Glomerular endothelial cell (primary cell): ENCODE measurements at places on chromosomes 16 and 17.

GRCh38 chr16:12271006-12271405 is 294.5 kb downstream of the SNX29 start:
- DNase-seq = no peak

GRCh38 chr16:2150418-2151187 is 2.2 kb downstream of the RAB26 start:
- no peak for DNase-seq

DNA sequence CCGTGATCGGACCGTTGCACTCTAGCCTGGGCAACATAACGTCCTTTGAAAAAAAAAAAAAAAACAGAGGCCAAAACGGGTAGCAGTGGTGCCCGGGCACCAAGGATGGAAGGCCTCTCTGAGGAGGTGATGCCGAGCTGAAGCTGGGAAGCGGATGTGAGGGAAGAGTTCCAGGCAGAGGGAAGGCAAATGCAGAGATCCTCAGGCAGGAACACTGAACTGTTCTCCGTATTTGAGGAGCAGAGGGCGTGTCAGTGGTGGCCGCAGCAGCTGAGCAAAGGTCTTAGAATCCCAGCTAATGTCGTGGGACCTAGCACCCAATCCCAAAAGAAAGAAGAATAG is 656 bp upstream of the KCTD13 start:
- no peak for DNase-seq

DNA sequence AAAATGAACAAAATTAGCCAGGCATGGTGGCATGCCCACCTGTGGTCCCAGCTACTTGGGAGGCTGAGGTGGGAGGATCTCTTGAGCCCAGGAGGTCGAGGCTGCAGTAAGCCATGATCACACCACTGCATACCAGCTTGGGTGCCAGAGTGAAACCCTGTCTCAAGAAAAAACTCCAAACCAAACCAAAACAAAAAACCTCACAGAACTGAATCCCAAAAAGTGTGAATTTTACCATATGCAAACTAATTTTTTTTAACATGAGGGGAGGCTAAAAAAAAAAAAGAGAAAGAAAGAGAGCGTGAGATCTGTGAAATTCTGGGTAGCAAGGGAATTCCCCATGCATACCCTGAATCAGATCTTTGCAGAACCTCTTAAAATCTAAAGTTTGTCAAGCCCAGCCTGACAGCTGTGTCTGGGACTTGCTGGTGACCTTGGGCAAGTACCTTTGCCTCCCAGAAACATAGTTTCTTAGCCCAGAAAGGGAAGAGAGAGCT is 17.1 kb upstream of the CDH1 start:
- DNase-seq = no peak

- no peak for DNase-seq
These were observed 55.5 kb upstream of the FAM20A start for GRCh38 chr17:68656666-68657065.

DNA sequence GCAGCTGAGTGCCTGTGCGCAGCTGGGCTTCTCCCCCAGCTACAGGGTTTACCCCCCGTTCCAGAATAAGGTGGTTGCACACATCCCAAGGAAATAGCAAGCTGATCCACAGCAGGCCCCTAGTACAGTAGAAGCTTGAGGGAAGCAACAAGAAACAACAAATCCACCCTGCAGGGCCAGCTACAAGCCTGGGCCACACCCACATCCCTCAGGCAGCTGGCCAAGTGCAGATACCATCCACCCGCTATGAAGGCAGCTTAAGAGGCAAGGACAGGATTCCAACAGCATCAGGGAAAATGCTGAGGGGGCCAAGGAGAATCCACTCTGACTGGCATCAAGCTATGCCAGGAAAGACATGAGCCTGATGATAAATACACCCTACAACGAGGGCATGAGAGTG is 66.9 kb upstream of the RCVRN start:
- DNase-seq = no peak

DNA sequence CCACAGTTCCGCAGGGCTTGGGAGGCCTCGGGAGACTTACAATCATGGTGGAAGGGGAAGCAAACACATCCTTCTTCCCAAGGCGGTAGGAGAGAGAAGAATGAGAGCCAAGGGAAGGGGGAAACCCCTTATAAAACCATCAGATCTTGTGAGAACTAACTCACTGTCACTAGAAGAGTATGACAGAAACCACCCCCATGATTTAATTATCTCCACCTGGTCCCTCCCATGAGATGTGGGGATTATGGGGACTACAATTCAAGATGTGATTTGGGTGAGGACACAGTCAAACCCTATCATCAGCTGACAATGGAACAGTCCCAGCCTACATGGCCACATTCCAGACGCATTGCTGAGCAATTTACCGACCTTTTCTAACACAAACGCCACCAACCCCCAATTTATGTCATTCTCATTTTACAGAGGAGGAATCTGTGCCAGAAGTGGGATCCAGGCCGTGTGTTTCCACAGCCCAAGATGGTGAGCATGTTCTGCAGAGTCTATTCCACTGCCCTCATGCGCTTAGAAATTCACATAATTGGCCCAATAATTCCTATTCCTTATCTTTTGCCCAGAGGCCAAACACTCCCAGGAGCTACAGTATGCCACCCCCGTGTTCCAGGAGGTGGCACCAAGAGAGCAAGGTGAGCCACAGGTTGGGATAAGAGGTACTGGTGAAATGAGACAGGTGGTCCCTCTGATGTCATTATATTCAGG is 17.3 kb downstream of the MILR1 start:
- DNase-seq = no peak

DNA sequence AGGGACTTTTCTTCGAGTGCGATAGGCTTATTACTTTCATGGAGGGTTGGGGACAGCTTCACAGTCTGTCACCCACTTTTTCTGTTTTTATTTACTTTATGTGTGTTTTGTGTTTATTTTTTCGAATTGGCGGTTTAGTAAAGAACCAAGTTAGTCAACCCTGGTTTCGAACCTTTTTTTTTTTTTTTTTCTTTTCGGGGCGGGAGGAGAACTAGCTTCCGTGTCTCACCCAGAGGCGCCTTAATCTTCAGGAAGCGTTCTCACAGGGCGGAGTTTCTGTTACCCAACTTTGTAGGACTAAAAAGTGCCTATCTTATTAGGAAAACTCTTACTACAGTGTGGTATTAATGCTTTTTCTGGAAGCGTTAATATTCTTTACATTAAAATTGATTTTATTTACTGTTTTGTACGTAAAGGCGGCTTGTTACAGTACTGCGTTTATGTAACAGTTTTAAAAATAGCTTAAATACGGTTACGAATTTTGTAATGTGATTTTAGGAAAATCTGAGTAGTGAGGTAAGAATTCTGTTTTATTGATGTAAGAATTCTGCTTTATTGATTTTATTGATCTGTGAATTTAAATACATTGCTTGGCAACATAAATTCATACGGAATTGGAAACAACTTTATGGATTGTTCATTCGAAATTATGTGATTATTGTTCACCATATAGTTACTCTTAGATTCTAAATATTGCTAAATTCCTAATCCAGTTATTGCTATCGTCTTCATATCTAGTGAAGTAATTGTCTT is 885 bp downstream of the ZNF207 start:
- DNase-seq = no peak

DNA sequence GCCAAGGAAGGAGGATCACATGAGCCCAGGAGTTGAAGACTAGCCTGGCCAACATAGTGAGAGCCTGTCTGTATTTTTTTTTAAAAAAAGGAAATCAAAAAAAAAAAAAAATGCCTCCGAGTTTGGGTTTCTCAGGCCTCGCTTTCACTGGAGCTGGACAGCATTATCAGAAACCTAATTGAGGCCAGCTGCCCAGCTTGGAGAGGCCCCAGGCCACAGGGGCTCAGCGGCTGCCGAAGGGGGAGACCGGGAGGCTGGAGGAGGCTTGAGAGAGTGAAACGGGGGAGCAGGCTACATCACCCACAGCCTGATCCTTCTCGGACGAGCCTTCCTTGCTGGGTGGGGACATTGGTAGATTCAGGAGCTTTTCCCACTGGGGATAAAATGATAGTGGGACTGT is 5.1 kb downstream of the TTYH2 start:
- no peak for DNase-seq

DNA sequence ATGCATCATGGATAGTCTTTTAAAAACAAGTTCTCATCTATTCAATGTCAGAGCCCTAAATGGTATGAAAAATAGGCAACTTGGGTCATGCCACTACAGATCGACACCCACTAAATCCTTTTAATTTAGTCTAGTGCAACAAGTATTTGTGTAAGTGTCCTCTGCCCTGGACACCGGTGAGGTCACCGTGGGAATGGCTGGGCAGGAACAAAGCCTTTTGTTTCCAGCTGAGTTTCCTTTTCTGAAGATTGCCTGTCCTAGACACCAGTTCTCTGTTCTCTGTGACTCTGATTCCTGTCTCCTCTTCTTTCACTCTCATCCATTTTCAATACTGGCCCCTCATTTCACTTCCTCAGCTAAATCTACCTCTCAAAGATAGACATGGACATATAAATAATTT is 446.5 kb downstream of the MAF start:
- DNase-seq = no peak

GRCh38 chr16:10737068-10737625 is 6.5 kb upstream of the NUBP1 start:
- peak; percentile 54 for DNase-seq

DNA sequence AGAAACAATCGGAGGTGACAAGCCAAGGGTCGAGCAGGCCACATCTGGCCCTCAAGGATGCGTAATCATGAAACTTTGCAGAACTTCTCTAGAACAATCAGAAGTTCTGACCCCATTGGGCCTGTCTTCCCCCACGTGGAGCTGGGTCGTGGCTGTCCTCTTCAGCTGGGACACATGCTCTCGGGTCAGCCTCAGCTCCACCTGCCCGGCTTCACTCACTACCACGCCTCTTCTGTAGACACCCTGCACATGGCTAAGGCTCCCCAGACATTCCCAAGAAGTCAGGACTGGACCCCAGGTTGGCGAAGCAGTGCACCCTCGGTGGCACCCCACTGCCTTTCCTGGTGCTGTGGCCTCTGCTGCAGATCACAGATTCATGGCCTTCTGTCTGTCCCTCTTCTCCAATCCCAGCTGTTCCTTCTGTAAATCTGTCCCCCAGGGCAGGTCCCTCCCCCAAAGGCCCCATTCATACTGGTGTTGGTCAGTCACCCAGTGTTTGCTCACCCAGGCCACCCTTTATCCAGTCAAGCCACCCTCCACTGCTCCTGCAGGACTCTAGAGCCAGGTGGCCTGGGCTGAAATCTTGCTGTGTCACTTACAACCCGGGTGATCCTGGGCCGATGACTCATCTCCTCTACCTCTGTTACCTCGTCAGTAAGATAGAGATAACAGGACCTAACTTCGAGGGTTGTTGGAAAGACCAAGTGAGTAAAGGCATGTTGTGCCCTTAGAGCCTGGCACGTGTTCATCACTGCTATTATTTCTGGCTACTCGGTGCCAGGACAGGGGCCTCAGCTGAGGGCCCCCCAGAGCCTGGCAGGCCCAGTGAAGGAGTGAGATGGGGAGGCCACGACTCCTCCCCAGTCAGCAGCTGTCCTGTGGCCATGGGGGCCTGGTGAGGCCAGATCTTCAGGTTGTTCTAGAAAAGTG is 1.4 kb upstream of the SLC5A11 start:
- no peak for DNase-seq

- DNase-seq = no peak
These were observed 311.4 kb downstream of the SEC14L1 start for GRCh38 chr17:77451894-77452852.

GRCh38 chr17:27269201-27269600 is 24.7 kb upstream of the WSB1 start:
- DNase-seq = no peak

- no peak for DNase-seq
These were observed 1293.2 kb upstream of the GOT2 start for GRCh38 chr16:60027351-60027750.

DNA sequence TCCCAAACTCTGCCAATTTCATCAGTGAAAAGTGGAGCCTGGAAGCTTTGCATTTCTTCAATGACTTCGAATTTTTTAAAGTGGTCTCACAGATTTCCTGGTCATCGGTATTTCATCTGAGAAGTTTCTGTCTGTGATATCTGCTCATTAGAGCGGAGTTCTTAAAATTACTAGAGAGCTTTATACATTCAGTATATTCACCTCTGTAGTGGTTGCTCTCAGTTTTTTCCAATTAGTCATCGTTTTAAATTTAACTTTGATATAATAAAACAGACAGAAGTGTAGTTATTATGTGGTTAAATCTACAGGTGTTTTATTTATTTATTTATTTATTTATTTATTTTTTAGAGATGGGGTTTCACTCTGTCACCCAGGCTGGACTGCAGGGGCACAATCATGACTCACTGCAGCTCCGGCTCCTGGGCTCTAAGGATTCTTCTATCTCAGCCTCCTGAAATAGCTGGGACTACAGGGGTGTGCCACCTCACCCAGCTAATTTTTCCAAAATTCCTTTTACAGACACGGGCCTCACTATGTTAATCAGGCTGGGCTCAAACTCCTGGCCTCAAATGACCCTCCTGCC is 16.0 kb downstream of the ARHGAP17 start:
- no peak for DNase-seq

DNA sequence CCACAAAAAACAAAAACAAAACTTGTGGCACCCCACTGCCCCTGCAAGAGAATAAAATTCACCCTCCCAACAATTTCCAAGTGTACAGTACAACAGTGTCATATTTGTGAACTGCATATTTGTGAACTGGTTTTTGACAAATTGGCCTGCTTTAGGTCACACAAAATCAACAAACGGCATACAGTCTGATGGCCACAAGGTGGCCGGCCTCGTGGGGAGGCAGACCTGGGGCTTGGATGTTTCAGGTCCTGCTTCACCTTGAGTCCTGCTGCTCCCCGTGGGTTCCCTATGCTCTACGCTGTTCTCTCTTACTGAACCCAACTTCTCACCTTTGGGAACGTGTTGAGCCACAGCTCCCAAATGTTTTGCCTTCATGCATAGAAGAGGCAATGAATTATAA is 102.2 kb downstream of the CDK5R1 start:
- DNase-seq = no peak

DNA sequence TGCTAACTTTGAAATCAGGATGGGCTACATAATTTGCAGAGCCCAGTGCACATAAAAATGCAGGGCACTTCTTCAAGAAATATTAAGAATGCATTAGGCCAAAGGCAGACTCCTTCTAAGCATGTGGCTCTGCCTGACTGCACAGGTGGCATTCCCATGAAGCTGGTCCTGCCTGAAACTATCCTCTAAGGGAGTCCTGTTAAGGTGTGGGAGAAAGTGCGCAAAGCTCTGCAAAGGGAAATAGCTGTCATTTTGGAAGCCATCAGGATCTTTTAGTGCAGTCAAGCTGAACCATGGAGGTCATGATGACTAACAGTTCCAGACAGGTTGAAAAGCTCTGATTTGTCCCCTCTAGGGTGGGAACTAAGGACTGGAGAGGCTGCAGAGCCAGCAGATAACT is 41.9 kb upstream of the CRHR1 start:
- no peak for DNase-seq

- no peak for DNase-seq
These were observed 113.3 kb downstream of the VPS53 start for GRCh38 chr17:601244-601925.

- DNase-seq = no peak
These were observed 11.0 kb downstream of the NPTX1 start for GRCh38 chr17:80465327-80465974.

DNA sequence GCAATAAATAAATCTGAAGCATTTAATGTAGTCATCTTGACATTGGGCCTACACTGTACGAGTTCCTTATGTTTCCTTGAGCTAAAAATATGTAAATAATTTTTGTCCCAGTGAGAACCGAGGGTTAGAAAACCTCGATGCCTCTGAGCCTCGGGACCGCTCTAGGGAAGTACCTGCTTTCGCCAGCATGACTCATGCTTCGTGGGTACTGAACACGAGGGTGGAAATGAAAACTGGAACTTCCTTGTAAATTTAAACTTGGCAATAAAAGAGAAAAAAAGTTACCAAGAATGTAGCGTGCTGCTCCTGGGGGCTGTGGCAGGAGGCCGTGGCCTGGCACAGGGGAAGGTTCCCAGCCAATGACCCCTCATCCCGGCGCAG is 74.1 kb downstream of the SOCS1 start:
- no peak for DNase-seq
